ENCODE measurements at places on chromosomes 7 and 10.

DNA sequence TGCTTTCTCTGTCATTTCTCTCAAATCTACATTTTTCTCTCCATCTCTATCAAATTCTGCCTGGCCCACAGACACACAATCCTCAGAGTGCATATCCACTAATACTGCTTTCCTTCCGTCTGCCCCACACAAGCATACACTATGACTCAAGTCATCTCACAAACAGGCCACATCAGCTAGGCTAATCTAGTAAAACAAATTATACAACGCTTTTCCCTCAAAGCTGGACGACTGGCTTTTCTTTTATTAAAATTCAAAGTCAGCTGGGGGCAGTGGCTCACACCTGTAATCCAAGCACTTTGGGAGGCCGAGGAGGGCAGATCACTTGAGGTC is 161.1 kb downstream of the FAM107B start:
- DNase-seq, result no peak

DNA sequence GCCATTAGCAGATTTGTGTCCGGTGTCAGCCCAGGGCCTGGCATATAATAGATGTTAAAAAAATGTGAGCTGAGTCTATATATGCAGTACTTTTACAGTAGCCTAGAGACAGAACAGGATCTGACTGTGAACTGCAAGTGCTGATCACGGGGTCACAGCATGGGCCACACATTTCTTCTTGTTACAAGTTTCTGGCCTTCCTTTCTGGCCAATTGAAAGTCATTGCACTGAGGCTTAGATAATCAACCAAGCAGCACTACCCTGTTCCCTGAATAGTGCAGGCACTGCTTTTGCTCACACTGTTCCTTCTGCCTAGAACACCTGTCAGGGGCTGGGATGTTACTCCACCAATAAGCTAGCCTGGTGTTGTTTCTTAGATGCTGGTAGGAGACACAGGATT is 5.4 kb upstream of the MARVELD1 start:
- DNase-seq, result no peak

DNA sequence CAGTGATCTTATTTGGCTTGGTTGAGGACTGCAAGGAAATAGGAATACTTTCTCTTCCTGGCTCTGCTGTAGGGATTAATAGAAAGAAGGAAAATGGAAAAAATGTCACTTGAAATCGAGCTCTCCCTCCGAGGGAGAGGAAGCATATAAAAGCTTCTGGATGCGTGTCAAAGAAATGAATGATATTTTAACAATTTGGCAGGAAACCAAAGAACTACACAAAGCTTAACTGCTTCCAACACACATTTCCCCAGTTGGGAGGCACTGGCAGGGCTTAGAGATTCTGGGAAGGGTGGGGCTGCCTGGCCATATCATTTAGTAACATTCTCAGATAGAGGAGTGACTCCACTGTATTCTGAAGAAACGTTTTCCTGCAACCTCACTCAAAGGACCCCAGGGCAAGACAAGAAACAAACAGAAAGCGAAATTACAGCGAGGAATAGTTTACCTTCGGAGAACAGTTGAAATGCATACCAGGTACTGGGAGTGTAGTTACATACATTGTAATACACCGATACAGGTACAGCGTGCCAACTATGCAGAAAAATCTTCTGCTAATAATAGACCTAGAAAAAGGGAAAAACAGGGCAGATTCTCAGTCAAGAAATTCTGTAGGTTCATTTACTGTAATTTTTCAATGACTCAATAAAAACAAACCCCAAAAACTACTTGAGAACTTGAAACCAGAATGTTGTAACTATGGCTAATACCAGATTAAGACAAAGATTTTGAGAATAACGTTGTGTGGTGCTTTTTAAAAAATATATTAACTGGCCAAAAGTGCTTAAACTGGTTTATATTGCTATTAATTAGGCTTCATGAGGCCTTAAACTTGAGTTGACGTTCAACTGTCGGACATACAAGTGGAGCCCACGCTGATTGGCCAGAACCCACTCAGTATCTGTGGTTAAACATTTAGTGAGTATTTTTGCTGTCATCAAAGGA is 75.7 kb upstream of the ASAH2 start:
- DNase-seq, result peak; percentile 46

DNA sequence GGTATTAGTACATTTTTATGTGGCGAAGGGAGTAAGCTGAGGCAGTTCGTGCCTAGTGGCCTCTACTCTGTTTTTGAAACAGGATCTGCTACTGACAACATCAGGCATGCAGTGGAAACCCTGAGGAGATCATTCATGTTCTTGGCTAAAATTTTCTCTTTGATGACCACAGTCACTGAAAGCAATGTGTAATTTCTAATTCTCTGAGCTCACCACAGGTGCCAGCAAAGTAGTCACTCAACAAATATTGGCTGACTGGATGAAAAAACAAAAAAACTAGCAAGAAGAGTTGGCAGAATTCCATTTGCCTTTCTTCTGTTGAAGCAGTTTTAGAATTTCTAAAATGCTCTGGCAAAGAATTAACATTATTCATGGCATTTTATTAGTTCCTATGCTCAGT is 176.5 kb upstream of the KCTD7 start:
- no peak for DNase-seq

- no peak for DNase-seq
These were observed 47.3 kb upstream of the NPFFR1 start for GRCh38 chr10:70331160-70331485.

GRCh38 chr7:55065079-55065478 is 46.3 kb downstream of the EGFR start:
- no peak for DNase-seq

GRCh38 chr10:67784474-67784873 is 53.5 kb downstream of the DNAJC12 start:
- DNase-seq, result peak; percentile 21

GRCh38 chr10:43959364-43960134 is 310.9 kb upstream of the ZNF32 start:
- no peak for DNase-seq

- DNase-seq, result no peak
These were observed 58.3 kb upstream of the COMTD1 start for GRCh38 chr10:75294031-75294437.

DNA sequence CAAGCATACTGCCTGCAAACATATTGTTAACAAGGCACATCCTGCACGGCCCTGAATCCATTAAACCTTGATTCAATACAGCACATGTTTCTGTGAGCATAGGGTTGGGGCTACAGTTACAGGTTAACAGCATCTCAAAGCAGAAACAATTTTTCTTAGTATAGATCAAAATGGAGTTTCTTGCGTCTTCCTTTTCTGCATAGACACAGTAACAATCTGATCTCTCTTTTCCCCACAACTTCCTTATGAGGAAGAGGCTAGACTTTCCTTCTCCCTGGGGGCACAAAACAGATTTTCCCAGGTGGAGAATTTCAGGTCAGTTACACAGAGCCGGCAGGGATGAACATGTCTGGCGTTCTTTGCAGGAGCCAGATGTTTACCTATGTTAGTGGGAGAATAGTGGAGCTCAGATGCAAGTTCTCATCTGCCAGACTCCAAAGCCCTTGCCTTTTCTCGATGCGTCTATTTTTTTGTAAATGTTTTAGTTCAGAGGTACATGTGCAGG is 37.5 kb upstream of the PFKFB3 start:
- no peak for DNase-seq

- peak; percentile 40 for DNase-seq
These were observed 442 bp downstream of the ANKRD2 start for GRCh38 chr10:97573021-97573420.

GRCh38 chr10:128296253-128297007 is 170.2 kb upstream of the MKI67 start:
- DNase-seq, result no peak

DNA sequence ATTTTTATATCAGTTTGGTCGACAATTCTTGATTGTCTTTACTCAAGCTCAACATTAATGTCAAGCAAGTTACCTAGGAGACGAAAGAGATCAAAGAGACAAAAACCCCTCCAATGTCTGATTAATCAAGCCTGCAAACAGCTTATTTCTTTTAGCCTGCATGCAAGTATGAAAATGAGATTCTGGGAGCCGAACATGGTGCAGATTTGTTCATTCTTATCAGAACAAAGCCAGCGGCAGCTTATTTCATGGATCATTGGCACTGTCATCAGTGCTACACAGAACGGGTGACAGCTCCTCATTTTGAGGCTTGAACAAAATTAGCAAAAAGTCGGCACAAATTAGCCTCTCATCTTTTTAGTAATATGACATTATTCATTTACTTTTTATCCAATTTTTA is 26.5 kb downstream of the FAM204A start:
- no peak for DNase-seq

DNA sequence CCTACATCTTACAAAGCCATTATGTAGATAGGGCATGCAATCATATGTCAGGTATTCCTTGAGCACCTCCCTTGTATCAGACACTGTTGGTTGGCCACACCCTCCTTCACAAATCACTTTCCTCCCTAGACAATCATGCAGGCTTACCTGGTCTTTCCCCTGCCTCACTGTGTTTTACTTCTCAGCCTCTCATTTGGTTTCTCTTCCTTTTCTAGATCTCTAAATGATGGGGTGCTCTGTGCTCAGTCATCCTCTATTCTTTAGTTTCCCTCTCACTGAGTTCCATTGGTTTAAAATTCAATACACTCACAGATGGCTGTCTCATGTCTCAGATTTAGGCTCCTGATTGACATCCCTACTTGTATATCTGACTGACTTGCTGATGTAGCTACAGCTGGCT is 31.4 kb downstream of the ANK3 start:
- DNase-seq, result no peak

DNA sequence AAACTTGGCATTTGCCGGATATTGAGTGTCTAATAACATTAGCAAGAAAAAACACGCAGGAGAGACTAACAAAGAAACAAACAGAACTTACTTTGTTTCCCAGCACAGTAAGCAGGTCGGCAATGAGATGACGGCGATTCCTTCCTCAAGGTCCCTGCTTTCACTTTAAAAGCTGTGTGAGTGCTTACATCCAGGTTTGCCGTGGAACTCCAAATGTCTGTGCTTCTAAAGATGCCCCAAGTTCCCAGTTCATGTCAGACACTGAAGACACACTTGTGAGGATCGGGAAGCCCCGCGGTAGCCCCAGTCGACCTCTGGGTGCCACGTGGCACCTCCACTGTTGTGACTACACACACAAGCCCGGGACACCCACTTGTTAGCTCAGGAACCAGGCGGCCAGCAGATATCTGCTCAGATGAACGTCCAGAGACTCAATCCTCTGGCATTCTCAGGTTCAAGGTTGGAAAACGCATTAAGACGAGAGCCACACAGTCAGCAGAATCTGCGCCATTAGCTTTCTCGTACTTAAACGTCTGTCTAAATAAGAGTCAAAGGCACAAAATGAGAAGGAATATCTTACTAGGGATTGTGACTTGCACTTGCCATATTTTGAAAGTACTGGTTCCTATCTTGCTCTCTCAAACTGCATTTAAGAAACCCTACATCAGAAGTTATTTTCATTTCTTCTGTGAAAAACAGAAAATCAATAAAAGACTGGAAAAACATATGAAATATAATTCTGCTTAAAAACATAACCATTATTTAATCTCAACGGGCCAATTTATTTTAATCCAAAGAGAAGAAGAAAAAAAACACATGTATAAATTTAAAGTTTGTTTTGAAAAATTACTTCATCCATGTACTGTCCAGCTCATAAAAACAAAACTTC is 207.6 kb upstream of the KLF14 start:
- DNase-seq, result peak; percentile 68

DNA sequence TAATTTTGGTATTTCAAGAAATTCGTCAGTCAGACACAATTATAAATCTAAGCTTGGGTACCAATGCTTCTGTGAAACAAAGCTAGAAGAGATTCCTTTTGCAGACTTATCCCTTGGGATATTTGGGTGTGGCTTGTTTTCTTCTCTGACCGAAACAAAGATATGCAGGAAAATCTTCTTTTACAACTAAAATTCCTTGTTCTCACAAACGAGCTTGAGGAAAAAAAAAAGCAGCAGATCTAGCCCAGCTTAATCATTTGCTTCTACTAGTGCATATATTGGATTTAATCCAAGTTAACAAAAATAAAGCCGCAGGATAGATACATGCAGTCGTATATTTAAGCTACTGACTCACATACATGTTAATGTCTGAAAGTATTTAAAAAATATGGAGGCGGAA is 104.2 kb downstream of the PRTFDC1 start:
- DNase-seq, result no peak

DNA sequence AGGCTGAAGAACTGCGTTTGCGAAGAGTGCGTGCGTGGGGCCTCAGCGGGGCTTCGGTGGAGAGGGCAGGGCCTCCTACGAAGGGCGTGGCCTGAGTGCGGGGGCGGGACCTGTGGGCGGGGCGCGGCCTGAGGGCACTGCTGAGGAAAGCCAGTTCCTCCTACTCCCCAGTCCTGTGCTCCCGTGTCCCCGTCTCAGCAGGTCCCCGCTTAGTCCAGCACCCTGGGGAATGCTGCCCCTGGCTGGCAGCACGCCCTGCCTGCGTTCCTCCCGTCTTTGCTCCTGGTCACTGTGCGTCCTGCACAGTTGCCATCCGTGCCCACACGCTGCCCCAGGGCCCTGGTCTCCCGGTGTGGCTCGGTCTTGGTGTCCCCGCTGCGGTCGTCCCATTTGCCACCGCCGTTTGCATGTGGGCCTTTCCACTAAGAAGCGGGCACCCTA is 177.1 kb downstream of the ZNF248 start:
- no peak for DNase-seq

- DNase-seq, result no peak
These were observed 13.8 kb upstream of the C10orf90 start for GRCh38 chr10:126684171-126684745.

DNA sequence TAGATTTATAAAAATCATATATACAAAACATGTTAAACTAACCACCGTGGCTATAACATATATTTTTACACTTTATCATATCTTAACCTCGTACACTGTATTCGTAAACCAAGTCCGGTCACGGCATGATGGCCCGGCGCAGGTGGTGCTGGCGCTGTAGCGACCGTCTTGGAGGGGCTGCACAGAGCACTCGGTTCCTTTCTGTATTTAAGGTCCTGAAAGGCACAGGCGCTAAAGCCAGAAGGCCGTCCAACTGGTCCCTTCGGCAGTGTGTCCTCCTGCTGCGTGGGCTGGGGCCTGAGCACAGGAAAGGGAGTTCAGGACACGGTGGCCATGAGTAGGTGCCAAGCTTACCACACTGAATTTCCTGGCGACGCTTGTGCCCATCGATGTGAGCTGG is 33.8 kb downstream of the AMZ1 start:
- no peak for DNase-seq

DNA sequence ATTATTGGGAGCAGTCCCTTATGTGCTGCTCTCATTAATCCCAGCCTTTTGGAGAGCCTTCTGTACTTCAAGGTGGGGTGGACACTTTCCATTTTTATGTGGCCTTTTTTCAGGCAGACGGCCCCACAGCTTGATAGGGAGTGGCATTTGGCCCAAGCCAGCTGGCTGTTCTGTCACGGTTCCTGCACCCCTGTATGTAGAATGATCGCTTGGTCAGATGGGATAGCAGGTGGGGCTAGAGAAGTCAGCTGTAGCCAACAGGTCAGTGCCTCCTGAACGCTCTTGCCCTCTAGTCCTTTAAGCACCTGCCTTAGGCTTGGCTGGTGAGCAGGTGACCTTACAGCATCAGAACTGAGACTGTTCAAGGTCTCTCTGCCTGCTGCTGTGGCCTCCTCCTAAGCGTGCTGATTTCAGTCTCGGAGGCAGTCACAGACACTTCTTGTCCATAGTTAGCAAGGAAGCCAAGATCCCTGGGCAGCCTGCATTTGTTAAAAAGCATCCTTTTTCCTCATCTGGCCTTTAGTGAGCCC is 95.3 kb downstream of the LRRC4 start:
- no peak for DNase-seq

Measured in inflammatory macrophage treated with lipopolysaccharide for 4 hours (primary cell).